ENCODE measurements at places on chromosomes 4 and X. TPM values are rescaled to one million over a fixed set of nuclear protein-coding genes. Genes with fewer than 3 reads are reported as not detected.

RAB40AL gene
- 9.6 TPM for total RNA-seq

KLHL15 gene
- 9.8 TPM for total RNA-seq

GRCh38 chr4:142413485-142413884 is 432.6 kb downstream of the INPP4B start:
- DNase-seq = no peak

DNA sequence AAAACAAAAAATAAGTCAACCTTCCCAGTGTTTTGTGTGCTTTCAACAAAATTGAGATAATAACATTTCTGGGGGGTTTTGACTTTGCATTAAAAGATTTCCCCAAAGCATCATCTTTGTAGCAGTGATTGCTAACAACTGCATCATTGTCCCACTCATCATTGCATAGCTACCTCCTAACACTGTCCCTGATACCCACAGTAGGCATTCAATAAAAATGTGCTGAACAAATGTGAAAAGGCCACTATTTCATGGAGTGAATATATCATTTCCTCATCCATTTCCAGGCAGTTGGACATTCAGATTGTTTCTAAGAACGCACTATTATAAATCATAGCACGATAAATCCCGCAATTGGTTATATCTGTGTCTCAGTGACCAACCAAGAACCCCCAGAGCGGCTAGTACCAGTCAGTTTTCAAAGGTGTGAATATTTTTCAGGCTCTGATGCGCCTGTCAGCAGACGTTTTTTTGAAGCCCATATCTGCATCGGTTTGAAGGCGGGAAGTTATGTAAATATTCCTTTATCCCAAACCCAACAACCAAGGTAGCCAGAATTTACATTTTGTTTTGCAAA is 36.0 kb upstream of the CRMP1 start:
- DNase-seq = no peak

DNA sequence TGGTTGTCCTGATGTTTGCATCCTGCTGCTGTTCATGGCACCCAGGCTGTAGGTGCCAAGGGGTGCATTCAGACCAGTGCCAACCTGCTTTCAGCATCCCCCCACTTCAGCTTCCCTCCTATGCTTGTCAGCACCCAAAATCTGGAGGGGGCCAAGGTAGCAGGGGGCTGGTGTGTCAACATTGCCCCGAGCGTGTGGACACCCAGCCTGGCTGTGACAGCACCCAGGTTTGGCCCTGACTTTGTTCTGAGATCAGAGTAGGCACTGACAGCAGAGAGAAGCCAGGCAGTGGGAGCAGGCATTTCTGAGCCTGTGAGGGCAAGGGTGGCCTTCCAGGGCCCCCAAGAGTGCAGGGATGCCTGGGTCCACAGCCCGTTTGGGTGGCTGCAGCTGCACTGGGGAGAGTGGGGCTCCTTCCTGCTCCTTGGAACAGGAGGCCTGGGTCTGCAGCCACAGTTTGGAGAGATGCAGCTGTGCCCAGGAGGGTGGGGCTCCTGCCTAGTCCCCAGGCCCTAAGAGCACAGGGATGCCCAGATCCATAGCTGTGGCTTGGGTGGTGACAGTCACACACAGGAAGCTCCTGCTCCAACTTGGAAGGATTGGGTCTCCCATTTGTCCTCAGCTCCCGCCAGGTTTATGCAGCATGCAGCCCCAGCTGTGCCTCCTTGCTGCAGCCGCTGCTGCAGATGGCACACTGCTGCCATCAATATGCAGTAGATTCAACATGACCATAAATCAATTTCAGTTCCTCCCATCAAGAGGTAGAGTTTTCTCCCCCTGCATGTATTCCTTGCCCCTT is 12.3 kb upstream of the PPM1K start:
- DNase-seq = no peak

DNA sequence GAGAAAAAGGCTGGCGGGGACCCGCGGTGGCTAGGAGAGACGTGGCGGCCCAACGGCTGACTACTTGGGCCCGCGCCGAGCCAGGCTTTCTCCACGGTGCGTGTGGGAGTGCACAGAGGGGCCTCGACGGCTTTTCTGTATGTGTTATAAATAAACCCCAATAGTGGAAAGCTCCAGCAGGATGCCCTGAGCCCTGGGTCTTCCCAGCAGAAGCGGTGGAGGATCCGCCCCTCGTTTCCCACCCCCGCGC is 268 bp upstream of the PRRG1 start:
- DNase-seq = no peak
